ENCODE measurements at places on chromosomes 4 and X. TPM values are rescaled to one million over a fixed set of nuclear protein-coding genes. Genes with fewer than 3 reads are reported as not detected.

PPBP gene
- not detected for total RNA-seq

GUCY1B1 gene
- total RNA-seq = 1.4 TPM

DCAF8L1 gene
- not detected for total RNA-seq

SLC10A7 gene
- total RNA-seq = 7.3 TPM

Measured in lung microvascular endothelial cell (primary cell).